CD4-positive, alpha-beta T cell treated with Interleukin-1 beta for 1 hour (primary cell): ENCODE measurements at places on chromosomes 3 and 15.

GRCh38 chr3:88149101-88149508, 654 bp upstream of the C3orf38 start:
- DNase-seq: no peak

DNA sequence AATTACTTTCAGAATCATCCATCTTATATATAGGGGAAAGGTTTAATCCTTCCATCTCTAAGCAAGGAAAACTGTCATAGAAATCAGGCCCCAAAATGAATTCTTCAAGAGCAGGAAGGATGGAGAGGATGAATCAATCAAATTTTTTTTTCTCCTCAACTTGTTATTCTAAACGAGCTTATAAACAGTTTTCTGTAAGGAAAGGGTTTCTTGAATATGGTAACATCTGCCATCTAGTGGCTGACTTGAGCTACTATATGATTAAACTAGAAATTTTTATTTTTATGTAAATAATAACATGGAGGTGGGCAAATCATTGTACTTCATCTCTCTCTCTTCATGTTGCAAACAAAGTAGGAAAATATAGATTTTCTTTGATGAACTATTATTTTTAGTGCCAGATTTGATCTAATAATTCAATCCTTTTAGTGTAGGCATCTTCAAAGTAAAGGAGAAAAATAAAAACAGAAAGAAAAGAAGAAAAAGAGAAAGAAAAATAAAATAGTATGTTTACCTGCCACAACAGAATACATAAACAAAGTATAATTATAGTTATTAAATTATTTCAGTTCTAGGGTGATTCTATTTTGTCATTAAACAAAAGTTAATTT, 146.6 kb downstream of the SERPINI1 start:
- no peak for DNase-seq

DNA sequence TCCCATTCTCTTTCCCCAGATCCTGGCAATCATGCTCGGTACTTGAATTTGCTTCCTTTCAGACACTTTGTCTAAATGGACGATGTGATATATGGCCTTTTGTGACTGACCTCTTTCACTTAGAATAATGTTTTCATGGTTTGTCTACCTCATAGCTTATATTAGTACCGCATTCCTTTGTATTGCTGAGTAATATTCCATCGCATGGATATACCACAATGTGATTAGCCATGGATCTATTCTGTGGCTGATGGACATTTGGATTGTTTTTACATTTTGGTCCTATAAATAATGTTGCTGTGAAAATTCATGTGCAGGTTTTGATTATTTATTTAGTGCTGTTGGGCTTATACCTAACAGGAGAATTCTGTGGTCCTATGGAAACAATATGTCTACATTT, 458.6 kb downstream of the GABRG3 start:
- no peak for DNase-seq

DNA sequence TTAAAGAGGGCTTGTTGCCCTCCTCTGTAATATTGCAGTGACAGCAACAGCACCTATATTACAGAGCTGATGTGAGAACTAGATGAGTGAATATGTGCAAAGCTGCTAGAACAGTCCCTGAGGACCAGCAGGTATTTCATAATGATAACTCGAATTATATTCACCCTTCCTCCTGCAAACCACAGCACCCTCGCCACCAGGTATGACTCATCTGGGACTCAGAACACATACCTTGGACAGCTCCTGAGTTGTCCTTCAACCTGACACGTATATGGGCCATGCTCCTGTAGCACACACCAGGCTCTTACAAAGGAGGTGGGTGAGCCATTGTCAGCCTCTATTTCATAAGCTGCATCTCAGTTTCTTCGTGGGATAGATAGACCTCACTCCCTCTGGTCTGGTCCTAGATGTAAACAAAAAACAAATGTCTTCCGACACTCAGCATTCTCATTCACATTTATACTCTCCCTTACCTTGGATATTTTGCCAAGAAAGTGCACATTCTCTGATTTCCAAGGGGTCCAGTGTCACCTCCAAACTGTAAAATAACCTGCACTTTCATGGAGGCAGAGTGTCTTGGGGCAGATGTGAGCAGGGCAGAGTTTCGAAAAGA, 124.5 kb downstream of the TLE3 start:
- peak; percentile 3 for DNase-seq

GRCh38 chr3:197908957-197909701, 40.9 kb upstream of the RPL35A start:
- no peak for DNase-seq

- DNase-seq: no peak
These were observed 9.1 kb upstream of the ABHD2 start for GRCh38 chr15:89078851-89079810.

DNA sequence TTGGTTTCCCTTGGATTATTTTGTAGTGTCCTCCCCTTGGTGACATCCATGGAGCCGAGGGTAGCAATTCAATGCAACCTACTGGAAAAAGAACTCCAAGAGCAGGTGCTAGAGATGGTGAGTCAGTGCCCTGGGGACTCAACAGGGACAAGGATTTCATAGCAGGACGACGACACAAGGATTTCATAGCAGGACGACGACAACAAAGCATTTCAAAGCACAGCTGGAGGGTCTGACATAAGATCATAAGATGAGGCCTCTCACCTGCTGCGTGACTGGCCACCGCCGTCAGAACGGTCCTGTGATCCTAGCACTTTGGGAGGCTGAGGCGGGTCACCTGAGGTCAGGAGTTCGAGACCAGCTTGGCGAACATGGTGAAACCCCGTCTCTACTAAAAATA, 22.5 kb downstream of the NRROS start:
- no peak for DNase-seq

GRCh38 chr3:19190602-19191001, 42.3 kb downstream of the KCNH8 start:
- no peak for DNase-seq

- DNase-seq: no peak
These were observed 2.5 kb downstream of the ONECUT1 start for GRCh38 chr15:52787549-52788098.

DNA sequence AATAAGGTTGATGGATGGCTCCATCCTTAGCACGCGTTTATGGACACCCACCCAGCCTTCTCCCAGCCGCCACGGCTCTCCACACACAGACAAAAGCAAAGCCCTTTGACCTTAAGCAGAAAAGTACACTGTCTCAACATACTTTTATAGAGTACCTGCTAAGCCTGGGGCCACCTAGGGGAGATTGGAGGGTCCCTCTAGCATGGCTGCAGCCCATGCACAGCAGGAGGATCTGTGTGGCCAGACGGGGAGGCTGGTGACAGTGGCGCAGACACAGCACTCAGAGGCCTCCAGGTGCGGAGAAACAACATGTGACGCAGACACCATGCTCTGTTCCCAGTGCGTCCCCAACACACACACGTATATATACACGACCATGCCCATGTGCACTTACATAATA, 174.9 kb downstream of the XXYLT1 start:
- DNase-seq: no peak

DNA sequence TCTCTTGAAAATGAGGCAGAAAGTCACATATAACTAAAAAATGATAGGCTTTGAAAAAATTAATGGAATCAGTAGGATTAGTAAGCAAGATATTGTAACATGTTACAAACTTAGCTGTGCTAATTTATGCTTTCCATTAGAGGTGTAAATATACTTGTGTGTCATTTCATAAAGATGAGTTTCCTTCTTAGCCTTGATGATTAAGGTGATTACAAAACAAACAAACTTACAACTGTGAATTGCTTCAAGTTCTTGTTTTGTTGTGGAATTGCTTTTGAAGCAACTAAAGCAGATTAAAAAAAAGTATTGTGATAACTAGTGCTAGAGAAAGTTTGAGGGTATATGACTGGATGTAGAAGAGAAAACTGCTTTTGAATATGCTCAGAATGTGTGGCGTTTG, 87.9 kb downstream of the DIPK2A start:
- DNase-seq: no peak

GRCh38 chr3:60392501-60392900, 858.8 kb downstream of the FHIT start:
- DNase-seq: no peak

- peak; percentile 51 for DNase-seq
These were observed 589 bp downstream of the NEIL1 start for GRCh38 chr15:75347222-75348033.

DNA sequence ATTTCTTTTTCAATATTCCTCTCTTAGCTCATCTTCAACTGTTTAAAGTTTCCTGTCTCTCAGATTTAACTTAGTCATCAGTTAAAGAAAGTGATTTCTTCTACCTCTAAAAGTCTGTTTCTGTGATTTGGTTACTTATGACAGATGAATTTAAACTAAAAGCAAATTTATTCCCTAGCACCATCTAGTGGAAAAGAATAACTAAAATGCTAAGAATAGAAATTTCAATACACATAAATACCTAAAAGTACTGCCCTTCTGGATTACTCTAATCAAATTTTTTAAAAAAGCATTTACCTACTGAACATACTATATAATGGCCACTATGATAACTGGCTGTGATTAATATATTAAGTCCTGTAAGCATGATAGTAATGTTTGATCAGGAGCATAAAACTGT, 14.0 kb upstream of the ZCWPW2 start:
- DNase-seq: no peak

GRCh38 chr3:67657192-67657591, 2.8 kb upstream of the SUCLG2 start:
- DNase-seq: no peak

DNA sequence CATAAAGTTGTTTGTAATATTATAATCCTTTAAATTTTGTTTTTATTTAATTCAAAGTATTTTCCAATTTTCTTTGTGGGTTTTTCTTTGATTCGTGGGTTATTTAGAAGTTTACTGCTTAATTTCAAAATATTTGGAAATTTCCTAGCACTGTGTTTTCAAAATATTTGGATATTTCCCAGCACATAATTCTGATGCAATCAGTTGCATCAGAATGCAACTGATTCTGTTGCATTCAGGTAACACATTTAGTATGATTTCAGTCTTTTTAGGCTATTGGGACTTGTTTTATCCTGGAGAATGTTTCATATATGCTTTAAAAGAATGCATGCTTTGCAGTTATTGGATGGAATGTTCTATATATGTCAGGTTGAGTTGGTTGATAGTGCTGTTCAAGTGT, 18.2 kb upstream of the PRR23C start:
- no peak for DNase-seq

DNA sequence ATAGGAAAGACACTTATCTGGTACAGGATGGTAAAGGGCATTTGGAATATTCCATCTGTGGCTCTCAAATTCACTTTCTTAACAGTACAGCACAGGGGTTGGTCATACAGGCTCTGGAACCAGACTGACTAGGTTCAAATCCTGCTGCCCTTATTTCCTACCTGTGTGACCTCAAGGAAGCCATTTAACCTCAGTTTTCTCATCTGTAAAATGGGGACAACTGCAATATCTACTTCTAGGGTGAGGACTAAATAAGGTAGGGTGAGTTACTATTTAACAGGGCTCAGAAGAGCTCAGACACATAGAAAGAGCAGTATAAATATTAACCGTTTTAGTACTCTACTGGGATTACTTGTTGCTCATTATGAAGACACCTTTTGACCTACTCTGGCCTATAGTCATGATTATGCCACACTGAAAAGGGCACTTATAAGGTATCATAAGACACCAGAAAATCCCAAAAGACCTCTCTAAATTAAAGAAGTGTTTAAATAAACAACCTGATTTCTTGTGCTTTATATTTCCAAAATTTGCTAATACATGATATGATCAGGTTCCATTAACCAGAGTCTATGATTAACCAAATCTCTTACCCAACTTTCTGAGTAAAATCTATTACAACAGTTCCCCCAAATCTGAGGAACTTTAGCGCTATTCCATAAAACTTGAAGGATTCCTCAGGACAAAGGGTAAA, 6.5 kb downstream of the RFTN1 start:
- DNase-seq: no peak

DNA sequence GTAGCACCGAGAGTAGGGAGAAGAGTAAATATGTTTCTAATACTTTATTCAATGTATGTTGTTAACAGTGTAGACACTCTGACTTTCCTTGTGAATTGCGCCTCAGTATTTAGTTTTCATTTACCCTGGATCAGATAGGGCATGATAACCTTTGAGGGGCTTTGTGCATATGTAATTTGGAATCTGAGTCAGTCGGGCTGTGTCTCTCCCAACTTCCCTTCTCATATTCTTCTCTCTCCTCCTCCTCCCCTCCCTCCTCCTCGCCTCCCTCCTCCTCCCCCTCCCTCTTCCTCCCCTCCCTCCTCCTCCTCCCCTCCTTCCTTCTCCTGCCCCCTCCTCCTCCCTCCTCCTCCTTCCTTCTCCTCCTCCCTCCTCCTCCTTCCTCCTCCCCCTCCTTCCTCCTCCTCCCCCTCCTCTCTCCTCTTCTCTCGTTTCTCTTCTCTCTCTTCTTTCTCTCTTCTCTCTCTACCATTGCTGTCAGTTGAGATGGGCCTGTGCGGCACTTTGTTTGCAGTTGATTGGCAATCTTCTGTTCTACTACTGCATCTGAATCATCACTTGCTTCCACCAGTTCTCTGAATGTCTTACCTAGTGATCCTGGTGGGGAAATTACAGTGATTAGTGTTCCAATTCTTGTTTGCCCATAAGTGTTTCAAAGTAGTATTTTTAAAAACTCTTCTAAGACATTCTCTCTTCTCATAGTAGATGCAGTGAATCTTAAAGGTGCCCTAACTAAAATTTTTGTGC, 162.3 kb downstream of the PGPEP1L start:
- no peak for DNase-seq

DNA sequence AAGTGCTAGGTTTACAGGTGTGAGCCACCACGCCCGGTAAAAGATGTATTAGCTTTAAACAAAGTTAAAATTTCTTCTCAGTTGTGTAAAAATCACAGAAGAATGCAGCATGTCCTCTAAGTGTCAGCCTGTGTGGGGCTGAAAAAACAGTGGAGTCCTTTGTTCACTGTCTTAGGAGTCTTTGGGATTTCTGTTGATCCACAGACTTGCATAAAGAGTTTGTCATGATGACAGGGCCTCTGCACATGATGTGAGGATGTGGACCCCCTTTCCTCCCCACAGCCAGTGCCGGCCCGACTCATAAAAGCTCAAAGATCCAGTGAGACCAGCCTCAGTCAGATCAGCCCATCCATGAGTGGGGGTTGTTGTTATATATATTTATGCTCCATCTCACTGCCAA, 49.0 kb upstream of the GOLGA8J start:
- DNase-seq: no peak

DNA sequence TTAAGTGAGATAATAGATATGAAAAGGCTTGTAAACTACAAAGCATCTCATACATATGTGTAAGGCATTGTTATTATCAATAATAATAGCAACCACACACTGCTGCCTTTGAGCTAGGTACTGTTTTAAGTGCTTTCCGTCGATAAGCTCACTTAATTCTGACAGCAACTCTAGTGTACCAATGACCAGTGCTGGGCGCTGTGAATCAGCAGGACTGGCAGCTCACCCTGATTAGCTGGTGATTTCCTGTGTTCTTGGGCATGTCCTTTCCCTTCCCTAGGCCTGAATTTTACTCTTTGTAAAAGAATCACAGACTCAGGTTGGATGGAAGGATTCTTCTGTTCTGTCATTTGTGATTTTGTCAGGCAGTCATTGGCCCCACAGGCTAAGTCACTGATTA, 215.6 kb downstream of the LPP start:
- DNase-seq: no peak

GRCh38 chr3:24399614-24400013, 95.0 kb downstream of the THRB start:
- no peak for DNase-seq
